ENCODE measurements at places on chromosomes 2 and 18.

GRCh38 chr2:8421658-8422449 lies 260.0 kb upstream of the ID2 start:
- DNase-seq = no peak

DNA sequence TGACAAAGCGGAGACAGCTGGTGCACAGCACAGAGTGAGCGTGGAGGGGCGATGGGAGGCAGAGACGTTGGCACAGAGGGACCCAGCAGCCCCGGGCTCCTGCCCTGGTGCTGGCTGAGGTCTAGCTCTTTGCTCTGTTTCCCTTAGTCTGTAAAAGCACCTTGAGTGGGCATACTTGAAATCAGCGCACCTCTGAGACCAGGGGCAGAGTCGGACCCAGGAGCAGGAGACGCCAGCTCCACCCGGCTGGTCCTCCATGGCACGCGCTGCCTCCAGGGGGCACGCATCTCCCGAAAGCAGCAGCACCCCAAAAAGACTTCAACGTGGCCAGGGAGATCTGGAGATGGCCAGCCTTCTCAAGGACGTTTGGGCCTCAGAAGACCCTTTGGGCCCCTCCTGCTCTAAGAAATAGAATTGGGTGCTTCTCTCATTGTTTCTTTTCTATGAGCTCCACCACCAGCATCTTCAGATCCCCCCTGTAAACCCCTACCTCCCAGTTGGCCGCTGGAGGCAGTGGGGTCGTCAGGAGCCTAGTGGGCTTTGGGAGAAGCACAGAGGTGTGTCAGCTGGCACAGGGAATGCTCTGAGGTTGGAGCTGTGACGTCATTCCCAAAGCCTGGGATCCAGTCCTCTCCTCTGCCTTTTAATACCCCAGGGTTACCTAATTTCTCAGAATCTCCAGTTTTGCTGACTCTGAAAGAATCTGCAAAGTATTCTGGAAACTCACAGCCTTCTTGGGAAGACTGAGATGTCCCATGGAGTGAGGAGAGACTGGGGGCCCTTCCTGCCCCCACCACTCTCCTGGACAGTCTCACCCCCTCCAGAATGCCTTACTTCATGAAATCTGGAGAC lies 58.9 kb downstream of the CIB4 start:
- DNase-seq = no peak

DNA sequence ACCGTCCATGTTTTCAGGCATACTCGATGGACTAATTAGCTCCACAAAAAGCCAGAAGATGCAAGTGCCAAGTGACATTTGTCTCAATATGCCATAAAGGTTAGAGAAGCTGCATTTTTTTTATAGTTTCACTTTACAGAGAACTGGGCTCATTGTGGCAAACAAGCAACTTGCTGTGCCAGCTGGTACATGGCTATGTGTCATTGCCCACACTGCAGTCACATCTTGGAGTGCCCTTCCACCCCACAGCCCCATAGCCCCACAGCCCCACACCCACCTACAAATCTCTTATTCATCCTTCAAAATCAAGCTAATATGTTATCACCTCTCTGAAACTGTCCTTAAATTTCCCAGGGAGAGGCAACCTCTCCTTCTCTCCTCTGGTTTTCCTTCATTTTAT lies 451.9 kb downstream of the ARHGAP15 start:
- no peak for DNase-seq

DNA sequence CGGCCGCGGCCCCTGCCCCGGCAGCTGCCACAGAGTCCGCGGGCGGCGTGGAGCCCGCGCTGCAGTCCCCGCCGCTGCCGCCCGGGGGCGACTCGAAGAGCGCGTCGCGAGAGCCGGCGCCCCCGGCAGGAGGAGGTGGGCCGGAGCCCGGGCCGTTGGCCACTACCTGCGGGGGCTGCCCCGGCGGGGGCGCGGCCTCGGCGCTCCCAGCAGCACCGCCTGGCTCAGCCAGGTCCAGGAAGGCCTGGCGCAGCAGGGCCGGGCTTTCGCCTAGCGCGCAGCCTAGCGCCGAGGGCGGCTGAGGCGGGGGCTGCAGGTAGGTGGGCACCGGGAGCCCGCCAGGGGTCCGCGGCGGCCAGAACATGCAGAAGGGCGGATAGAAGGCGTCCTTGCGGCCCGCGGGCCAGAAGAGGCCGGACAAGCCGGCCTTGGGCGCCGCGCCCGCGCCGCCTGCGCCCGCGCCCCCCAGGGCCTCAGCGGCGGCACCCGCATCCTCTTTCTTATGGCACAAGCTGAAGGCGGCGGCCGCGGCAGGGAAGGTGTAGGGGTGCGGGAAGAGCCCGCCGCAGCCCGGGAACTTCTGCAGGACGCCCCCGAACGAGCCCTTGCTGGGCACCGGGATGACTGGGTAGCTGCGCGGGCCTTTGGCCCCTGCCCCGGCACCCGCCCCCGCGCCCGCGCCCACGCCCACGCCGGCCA lies 3.9 kb downstream of the SKOR2 start:
- DNase-seq = no peak

All from muscle of back (tissue), 13 donors.